ENCODE measurements at places on chromosomes 1 and 21.

DNA sequence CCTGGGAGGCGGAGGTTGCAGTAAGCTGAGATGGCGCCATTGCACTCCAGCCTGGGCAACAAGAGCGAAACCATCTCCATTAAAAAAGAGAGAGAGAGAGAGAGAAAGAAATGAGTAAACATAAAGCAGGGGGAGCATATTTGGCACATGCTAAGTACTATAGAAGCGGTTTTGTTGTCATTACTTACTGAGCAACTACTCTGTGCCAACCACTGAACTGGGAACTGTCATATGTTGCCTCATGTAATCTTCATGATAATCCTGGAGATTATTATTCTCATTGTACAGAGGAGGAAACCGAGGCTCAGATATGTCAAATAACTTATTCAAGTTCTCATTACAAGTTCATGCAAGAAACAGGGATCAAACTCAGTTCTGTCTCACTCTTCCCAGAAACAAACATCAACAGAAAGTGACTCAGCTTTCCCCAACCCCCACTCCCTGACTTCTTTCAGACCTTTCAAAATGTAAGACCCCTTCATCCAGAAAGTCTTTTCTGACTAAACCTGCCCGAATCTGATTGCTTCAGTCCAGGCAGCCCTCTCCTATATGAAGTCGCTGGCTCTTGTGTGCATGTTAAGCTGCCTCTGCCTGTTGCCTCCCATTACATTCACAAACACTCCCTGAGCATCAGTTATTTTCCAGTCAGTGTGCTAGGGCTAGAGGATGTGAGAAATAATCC lies 23.5 kb downstream of the LAMB3 start:
- DNase-seq, result no peak

DNA sequence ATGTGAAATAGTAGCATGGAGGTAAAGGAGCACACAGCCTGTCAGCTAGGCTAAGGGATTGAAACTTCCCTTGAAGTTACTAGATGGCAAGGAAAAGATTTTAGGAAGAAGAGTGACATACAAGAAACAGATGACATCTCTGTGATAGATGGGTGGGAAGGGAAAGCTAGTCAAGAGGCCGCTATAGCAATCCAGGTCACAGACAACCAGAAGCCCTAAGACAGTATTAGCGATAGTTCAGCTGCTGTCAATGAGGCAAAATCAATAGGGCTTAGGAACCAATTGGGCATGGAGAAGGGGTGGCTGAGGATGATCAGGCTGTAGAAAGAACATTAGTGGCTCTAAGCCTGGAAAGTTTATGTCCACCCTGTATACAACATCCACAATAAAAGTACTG lies 111.1 kb downstream of the GLUL start:
- DNase-seq, result no peak

DNA sequence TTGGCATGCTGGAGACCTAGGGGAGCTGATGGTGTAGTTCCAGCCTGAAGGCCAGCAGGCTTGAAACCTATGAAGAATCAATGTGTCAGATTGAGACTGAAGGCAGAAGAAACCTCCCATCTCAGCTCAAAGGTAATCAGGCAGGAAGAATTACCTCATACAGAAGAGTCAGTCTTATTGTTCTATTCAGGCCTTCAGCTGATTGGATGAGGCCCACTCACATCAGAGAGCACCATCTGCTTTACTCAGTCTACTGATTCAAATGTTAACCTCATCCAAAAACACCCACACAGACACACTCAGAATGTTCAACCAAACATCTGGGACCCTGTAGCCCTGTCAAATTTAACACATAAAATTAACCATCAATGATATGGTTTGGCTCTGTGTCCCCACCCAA lies 13.7 kb upstream of the CCN1 start:
- DNase-seq, result no peak

DNA sequence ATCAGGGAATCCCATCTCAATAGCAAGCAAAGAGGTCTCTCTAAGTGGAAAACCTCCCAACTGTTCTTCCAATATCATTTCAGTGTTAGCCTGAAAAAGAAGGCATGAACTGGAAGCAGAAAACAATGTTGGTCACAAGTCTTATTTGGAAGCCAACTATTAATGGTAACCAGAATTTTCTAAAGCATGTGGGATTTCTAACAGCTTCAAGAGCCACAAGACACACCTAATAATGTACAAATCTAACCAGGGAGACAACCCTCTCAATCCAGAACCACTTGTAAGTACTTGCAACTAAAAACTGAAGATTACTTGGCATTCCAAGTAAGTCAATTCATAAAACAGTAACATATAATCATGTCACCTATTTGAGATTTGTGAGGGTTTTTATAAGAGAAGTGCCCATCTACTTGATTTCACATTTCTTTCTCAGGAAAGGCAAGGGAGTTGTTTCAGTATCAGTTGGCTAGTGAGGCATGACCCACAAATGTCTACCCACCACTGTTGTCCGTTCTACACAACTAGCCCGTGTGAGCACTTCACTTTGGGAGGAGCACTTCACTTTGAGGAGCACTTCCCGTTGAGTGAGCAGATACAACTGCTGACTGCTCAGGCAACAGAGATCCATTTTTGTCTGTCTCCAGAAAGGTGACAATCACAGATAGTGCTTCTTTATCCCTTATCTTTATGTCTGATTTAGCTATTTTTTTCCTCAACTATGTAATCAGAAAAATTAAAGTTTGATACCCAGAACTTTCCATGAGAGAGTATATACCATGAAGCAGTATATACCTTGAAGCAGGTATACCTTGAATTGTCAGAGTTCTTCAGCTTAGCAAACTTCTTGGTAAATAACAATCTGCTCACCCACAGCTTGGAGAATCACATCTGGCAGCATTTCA lies 11.1 kb downstream of the STX6 start:
- no peak for DNase-seq

DNA sequence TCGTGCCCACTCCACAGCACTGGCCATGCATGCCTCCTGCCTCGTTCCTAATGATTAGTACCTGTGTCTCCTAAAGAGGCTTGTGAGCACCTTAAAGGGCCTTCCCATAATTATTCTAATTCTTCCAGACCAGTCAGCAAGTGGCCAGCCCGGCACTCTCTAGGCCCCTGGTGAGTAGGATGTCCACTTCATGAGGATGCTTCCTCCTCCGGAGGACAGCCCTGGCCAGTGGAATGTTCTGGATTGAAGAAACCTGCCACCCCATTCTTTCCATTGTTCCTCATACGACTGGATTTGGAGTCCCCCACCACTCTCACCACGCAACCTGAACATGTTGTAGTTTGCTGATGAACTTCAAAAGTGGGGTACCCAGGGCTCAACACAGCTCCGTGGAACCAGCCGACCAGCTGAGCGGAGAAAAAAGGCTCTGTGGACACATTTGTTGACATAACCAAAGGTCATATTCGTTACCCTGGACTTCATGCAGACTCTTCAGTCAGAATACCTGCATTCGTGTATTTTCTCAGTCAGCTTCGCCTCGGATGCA lies 46.7 kb upstream of the LBR start:
- no peak for DNase-seq

GRCh38 chr1:58964428-58964827 lies 180.6 kb upstream of the JUN start:
- no peak for DNase-seq

DNA sequence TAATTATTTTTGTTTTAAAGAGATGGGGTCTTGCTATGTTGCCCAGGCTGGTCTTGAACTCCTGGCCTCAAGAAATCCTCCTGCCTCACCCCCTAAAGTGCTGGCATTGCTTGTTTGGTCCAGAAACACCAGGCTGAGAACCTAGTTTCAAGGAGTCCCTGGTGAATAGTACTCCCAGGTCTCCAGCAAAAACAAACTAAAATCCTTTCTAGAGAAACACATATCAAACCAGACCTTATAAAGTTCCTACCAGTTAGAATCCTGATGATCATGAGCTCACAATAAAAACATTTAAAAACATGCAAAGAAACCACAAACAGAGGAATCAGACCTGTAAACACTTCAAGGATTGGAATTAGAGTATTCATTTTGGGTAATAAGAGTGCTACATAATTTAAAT lies 34.4 kb upstream of the PADI1 start:
- DNase-seq, result peak; percentile 71

- DNase-seq, result peak; percentile 64
Measured at GRCh38 chr1:109838838-109839240, 71.8 kb upstream of the CSF1 start.

DNA sequence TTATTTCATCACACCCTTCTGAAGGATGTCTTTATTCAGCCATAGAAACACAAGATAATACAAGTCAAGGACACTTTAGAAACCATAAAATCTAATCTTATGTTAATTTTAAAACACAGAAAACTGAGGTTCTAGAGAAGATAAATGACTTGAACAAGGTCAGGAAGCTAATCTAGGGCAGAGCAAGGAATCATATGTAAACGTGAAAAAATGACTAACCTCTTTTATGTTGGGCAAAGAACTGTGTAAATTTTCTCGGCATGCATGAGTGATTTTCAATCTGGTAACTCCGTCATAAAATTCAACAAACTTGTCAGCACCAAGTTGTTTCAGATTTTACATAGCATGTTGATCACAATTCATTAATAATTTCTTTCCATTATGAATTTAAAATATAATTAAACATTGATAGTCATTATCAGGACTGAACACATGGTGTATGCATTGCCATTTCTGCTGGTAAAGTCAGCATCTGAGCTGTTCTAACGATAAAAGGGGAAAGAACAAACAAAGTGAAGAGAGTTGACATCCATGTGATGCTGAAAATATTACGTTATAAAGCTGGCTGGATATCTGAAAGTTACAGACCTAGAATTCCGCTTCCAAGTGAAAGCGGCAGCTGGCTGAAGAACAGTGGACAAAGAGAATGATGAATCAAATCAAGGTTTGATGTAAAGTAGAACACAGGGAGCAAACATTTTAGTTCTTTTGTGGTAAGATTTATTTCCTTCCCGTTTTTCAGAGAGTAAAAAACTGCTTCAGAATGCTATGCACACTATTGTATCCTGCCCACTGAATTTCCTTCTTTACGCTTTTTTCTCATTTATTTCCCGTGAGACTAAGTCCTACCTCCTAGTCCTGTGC lies 1037.4 kb upstream of the TMPRSS15 start:
- no peak for DNase-seq

GRCh38 chr1:38173157-38173831 lies 126.7 kb upstream of the POU3F1 start:
- no peak for DNase-seq

- no peak for DNase-seq
Measured at GRCh38 chr1:38475624-38476005, 384.0 kb downstream of the RRAGC start.

DNA sequence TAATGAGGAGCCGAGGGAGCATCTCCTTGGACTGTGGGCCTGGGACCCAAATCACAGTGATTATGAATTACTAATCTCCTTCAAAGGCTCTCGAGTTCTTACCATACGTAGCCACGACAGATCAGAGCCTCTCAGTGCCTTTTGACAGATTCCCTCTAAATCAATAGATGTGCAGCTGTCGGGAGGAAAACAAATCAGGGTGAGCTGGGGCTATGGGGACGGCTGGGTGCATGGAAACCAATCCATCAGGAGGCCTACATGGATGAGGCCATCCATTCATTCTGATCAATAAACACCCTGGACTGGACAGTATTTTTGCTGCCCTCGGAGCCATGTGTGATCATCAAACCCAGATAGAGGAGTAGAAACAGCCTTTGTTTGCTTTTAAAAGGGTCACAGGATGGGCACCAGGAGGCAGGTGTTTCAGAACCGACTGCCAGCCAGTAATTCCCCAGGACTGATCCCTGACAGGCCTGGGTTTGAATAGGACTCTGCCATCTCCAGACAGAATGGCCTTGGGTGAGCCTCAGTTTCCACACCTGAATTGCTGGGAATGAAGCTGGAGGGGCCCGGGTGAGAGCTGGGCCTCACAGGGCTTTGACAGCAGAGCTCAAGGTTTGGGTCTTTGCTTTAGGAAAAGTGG lies 532.8 kb downstream of the MATN1 start:
- no peak for DNase-seq

GRCh38 chr1:16973215-16973614 lies 7.2 kb downstream of the MFAP2 start:
- no peak for DNase-seq

DNA sequence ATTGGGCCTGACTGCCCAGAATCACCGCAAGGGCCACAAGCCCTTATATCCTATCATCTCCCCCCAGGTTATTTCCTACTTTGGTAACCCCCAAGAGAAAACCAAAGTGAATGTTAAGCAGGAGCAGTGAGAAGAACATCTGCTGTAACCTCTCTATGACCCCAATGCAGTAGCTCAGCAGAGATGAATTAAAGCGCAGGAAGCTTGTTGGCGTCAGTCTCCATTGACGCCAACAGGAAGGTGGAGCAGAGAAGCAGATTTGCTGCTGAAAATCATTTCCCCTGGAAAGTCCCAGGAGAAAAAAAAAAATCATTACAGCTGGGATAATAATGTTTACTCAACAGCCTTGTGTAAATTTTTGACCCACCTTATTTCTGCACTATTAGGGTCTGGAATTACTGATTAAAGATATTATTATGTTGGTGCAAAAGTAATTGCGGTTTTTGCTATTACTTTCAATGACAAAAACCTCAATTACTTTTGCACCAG lies 33.2 kb upstream of the FAM163A start:
- peak; percentile 11 for DNase-seq

- DNase-seq, result no peak
Measured at GRCh38 chr21:32894321-32894720, 122.8 kb upstream of the PAXBP1 start.

GRCh38 chr1:44021581-44022321 lies 9.5 kb downstream of the SLC6A9 start:
- DNase-seq, result no peak

DNA sequence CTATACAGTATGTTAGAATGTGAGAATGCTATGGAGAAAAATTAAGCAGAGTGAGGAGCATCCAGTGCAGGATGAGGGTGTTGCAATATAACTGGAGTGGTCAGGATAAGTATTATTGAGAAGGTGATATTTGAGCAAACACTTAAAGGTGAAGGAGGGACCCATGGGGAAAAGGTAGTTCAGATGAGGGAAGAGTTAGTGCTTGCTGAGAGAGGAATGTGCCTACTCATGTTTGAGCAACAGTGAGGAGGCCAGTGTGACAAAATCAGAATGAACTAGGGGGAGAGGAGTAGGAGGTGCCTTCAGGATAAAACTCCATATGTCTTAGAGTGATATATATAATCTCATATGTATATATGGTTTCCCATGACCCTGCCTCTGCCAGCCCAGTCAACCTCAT lies 6.2 kb upstream of the TRIM45 start:
- no peak for DNase-seq

- DNase-seq, result no peak
Measured at GRCh38 chr1:29691499-29691898, 455.2 kb downstream of the PTPRU start.

- no peak for DNase-seq
Measured at GRCh38 chr1:192628396-192629057, 7.4 kb upstream of the RGS13 start.

DNA sequence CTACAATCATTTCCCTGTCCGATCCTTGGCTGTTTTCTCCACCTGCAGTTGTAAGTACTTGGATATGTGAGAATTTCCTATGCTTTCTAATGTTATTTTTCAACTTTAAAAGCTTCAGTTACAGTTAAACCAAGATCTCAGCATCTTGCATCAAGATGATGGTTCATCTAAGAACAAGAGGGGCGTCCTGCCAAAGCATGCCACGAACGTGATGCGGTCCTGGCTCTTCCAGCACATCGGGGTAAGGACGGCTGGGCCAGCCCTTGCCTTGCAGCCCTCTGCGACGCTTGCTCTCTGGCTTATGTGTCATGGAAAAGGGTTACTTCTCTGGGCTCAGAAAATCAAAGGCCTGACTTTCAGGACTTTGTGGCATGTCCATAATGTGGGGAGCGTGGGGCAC lies 46.8 kb downstream of the PKNOX1 start:
- no peak for DNase-seq

Data from EL (cell line).